Stimulated activated CD4-positive, alpha-beta T cell treated with anti-CD3 and anti-CD28 coated beads, Interleukin-2, amount 100 ng/mL, for 48 hours (primary cell): ENCODE measurements at places on chromosomes 2 and 18.

DNA sequence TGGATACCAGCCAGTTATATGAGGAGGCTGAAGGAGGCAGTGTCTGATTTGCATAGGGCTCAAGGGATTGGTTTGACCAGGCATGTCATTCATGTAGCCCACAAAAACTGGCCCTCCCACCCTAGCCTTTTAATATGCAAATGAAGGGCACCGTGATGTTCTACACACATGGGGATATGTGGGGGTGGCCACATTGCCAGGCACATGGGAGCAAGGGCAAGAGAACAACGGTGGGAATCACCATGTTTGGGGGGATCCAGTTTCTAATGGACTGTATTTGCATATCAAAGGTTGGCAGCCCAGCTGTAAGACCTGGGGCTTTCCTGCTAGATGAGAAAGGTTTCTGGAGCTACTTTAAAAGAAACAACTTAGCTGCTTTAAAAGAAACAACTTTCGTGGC lies 65.1 kb upstream of the SLC25A52 start:
- DNase-seq = no peak

DNA sequence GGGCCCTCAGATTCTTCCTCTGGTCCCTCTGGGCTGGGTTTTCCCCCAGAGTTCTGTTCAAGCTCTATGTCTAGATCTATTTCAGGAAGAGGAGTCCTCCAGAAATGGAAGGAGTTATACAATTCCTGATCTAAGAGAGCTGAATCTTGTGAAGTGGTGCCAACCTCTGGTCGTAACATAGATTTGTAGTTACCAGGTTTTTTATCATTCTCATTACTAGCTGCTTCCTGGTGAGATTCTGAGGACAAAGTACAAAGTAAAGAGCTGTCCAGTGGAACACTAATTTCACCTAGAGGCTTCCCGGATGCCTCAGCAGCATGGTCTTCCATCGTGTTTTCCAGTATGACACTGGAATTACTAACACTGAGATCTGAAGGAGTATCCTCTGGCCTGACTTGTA lies 44.1 kb downstream of the PPP4R1 start:
- no peak for DNase-seq

GRCh38 chr2:54209379-54209778 lies 46.6 kb downstream of the TSPYL6 start:
- no peak for DNase-seq

- no peak for DNase-seq
These were observed 262.4 kb downstream of the NDUFA10 start for GRCh38 chr2:239762655-239763269.

DNA sequence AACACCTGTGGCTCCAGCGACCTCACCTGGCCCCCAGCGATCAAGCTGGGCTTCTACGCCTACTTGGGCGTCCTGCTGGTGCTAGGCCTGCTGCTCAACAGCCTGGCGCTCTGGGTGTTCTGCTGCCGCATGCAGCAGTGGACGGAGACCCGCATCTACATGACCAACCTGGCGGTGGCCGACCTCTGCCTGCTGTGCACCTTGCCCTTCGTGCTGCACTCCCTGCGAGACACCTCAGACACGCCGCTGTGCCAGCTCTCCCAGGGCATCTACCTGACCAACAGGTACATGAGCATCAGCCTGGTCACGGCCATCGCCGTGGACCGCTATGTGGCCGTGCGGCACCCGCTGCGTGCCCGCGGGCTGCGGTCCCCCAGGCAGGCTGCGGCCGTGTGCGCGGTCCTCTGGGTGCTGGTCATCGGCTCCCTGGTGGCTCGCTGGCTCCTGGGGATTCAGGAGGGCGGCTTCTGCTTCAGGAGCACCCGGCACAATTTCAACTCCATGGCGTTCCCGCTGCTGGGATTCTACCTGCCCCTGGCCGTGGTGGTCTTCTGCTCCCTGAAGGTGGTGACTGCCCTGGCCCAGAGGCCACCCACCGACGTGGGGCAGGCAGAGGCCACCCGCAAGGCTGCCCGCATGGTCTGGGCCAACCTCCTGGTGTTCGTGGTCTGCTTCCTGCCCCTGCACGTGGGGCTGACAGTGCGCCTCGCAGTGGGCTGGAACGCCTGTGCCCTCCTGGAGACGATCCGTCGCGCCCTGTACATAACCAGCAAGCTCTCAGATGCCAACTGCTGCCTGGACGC lies 4.9 kb downstream of the GPR35 start:
- DNase-seq = no peak

GRCh38 chr2:105600949-105601794 lies 143.5 kb upstream of the NCK2 start:
- no peak for DNase-seq

GRCh38 chr2:119679526-119679837 lies 481 bp downstream of the TMEM177 start:
- no peak for DNase-seq

GRCh38 chr2:33032245-33032644 lies 85.5 kb downstream of the LTBP1 start:
- DNase-seq = no peak

- no peak for DNase-seq
These were observed 44.7 kb downstream of the NEDD4L start for GRCh38 chr18:58088691-58089065.

GRCh38 chr2:129504646-129505045 lies 474.8 kb upstream of the RAB6C start:
- no peak for DNase-seq

DNA sequence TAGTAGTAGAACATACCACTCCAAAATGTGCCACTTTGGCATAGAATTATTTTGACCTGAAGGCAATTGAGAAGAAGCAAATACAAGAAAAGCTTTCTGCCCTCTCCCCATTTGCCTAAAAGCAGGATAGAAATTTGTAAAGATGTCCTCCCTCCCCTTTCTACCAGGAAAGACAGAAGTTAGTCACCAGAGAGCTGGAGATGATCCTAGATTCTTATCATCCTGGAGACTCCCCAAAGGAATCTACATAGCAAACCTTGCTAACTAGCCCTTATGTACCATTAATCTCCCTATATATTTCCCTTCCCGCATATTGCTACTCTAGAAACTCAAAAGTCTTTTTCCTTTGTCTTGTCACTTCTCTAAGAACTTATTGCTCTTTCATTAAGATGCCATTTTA lies 12.6 kb upstream of the TMEM37 start:
- DNase-seq = no peak

GRCh38 chr18:11860594-11861450 lies 9.6 kb downstream of the CHMP1B start:
- DNase-seq = no peak

DNA sequence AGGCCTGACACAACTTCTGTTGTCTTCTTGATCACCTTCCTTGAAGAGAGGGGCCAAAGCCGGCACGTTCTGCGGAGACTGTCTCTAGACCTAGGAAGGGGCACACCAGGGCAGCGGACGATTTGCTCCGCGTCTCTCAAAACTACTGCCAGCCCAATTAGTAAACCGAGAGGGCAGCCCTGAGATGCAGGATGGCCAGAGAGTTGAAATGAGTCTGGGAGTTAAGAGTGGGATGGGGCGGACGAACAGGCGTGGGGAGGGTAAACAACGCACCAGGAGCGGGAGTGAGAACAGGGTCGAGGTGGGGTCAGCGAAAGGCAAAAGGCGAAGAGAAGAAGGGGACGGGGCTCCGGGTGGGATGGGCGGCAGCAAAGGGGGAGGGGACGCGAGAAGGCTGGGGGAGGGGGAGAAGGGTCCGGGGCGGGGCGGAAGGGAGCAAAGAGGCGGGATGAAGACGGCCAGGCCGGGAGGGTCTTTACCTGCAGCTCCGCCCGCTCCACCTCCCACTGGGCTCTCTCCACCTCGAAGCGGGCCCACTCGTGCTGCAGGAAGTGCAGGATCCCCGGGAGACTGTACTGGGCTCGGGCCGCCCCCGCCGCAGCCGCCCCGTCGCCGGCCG lies 476 bp downstream of the STRN start:
- peak; percentile 11 for DNase-seq

DNA sequence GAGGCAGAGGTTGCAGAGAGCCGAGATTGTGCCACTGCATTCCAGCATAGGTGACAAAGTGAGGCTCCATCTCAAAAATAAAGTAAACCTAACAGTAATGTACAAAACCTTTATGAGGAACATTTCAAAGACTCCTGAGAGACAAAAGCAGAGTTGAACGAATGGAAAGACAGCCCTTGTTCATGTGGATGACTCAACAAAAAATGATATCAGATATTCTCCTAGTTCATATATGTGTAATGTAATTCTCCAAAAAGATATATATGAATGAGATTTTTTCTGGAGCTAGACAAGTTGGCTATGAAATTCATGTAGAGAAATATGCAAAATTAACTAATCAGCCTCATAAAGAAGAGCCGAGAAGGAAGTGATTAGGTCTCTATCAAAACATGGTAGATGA lies 61.7 kb downstream of the KIAA1328 start:
- DNase-seq = no peak

- no peak for DNase-seq
These were observed 74.9 kb downstream of the SGPP2 start for GRCh38 chr2:222499226-222499625.

GRCh38 chr18:76491473-76491775 lies 3.6 kb downstream of the ZNF516 start:
- DNase-seq = peak; percentile 50

GRCh38 chr2:60366135-60366712 lies 187.2 kb downstream of the BCL11A start:
- DNase-seq = no peak

- no peak for DNase-seq
These were observed 4.2 kb upstream of the ATP6V1B1 start for GRCh38 chr2:70931376-70932000.

DNA sequence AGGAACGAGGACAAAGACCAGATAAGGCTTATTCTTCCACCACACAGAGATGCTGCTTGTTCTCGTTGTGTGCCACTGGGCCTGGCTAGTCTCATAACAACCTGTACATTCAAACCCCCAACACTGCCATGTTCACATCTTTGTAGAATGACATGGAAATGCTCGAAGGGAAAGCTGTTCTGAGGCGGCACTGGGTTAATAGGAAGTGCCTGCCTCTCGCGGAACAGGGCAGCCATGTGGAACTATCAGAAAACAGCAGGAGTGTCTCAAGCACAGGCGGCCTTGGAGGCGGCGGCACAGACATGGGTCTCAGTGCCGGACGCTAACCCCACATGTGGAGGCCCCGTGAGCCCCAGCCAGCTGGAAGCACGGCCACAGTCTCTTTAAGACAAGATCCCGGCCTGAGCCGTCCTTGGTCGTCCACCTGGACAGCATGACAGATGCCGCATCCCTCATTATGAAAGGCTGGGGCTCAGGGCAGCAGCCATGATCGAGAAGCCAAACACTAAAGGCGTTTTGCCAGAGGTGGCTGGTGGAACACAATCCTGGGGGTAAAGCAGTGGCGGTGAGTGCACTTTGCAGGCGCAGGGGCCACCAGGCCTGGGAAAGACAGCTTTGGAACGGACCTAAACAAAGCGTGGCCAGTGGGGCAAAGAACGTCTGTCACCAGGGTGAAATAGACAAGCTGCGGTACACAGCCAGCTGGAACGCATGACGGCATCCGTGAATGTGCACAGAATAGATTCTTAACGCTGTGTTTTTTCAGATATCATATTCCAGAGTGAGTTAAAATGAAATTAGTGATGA lies 161.0 kb downstream of the HDAC4 start:
- no peak for DNase-seq

GRCh38 chr18:45874491-45875184 lies 49.2 kb downstream of the SIGLEC15 start:
- peak; percentile 40 for DNase-seq

DNA sequence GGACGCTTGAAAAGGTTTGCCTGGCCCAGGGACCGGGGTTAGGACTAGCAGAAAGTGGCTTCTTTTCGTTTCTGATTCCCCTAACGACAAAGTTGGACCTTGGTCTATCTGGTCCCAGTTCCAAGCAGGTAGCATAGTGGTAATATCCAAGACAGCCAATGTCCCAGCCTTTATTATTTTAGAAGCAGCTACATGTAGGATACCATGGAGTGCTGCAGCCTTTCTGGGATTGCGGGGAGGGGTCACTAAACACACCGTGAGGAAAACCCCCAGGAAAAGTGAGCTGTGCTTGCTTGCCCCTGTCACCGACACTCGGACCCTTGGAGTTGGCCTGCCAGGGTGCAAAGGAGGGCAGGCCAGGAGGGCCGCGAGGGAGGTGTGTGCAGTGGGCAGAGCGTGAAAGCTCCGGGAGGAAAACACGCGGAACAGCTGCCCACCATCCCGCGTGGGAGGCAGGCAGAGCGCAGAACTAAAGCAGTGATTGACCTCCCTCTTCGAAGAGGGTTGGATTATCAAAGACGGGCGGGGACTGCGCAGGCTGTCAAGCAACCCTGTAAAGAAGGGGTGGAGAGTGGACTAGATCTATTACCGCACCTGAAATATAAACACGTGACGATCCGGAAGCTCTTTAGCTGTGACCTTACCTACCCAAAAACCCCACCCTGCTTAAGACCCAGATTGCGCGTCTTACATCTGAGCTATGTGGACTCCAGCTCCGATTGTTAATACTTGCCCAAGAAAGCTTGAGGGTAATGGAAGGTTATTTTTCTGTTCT lies 624 bp upstream of the MAP4K3 start:
- peak; percentile 26 for DNase-seq

GRCh38 chr2:241257419-241258032 lies 57.9 kb downstream of the HDLBP start:
- DNase-seq = no peak

DNA sequence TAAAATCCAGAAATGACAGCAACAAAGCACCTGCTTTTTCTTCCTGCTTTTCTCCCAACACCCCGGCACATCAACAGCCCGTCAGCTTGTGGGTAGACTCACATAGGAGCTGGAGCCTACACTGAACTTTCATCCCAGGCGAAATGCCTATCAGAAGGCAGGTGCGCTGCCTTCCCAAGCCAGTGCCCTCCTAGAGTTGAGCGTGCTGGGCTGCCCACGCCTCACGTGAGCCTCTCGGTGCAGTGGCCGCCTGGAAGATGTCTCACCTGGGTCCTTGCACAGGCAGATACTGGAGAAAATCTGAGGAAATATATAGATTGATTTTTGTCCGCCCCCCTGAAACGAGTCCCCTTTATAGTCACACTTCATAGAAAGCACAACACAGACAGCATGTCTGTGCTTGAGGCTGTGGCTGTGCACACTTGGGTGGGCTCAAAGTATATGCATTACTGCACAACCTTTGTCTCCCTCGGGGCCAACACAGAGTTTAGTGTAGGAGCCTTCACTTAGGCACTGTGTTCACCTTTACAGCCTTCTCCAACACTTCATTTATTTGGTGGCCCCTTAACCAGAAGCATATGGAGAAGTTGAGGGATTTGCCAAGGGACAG lies 112.5 kb downstream of the SMAD7 start:
- DNase-seq = no peak

DNA sequence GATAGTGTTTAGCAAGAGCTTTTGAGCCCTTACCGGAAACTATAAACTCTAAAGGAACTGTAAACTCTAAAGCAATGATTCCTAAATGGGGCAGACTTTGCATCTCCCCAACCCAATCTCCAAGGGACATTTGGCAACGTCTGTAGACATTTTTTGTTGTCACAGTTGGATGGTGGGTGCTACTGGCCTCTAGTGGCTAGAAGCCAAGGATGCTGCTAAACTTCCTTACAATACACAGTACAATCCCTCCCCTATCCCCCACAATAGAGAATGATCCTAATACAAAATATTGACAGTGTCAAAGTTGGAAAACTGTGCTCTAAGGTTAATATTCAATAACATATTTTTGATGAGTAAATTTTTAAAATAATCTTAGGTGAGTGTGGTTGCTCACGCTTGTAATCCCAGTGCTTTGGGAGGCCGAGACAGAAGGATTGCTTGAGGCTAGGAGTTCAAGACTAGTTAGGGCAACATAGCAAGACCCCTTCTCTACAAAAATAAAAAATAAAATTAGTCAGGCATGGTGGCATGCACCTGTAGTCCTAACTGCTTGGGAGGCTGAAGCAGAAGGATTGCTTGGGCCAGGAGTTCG lies 66.7 kb downstream of the PTPN4 start:
- DNase-seq = peak; percentile 13

- DNase-seq = no peak
These were observed 867 bp downstream of the RBBP8 start for GRCh38 chr18:22933966-22934423.
